ENCODE measurements at places on chromosomes 1 and 21.

DNA sequence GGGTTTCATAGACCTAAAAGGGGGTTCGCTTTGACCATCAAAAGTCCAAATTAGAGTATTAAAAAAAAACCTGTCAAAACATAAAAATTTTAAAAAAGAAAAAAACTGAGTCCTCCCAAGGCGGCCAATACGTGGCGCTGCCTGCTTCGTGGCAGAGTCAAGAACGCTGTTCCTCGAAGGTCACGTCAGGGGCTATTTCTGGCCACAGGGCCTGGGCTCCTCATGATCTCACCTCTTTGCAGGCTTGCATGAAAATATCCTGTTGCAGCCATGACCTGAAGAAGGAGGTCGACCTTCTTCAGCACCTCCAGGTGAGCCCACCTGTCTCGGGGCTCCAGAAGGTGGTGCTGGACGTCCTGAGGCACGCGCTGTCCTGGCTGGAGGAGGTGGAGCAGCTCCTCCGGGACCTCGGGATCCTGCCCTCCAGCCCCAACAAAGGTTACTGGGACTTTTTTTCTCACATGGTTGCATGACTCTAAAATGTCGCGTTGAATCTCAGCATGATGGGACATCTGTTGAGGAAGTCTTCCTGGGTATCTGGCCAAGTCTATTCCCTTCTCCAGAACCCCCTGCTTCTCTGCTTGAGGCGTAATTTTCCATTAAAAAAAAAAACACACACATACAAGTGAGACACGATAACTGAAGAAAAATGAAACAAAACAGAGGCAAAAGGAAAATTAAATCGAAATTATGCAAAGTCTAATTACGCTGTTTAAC is 80.4 kb upstream of the EFHD2 start:
- DNase-seq, result no peak

- no peak for DNase-seq
These were observed 80.9 kb downstream of the USP24 start for GRCh38 chr1:55134152-55134808.

- DNase-seq, result no peak
These were observed 492.6 kb downstream of the LMO4 start for GRCh38 chr1:87821335-87821697.

GRCh38 chr1:162772571-162773154 is 17.8 kb upstream of the HSD17B7 start:
- DNase-seq, result no peak

DNA sequence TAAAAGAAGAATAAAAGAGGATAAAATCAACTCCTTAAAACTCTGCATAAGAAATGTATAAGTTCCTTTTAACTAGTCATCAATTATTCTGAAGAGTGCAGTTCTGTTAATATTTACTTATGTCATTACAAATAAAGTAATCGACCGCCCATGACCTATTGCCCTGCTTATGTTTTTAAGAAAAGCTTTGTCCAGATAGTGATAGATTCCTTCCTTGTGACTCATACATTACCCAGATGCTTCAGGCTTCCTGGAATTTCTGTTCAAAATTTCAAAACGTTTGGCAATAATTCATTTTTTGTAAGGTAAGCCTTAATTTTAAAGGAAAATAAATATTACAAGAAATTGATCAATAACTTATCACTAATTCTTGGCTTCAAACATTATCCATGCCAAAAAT is 918.2 kb upstream of the ADGRL2 start:
- no peak for DNase-seq

DNA sequence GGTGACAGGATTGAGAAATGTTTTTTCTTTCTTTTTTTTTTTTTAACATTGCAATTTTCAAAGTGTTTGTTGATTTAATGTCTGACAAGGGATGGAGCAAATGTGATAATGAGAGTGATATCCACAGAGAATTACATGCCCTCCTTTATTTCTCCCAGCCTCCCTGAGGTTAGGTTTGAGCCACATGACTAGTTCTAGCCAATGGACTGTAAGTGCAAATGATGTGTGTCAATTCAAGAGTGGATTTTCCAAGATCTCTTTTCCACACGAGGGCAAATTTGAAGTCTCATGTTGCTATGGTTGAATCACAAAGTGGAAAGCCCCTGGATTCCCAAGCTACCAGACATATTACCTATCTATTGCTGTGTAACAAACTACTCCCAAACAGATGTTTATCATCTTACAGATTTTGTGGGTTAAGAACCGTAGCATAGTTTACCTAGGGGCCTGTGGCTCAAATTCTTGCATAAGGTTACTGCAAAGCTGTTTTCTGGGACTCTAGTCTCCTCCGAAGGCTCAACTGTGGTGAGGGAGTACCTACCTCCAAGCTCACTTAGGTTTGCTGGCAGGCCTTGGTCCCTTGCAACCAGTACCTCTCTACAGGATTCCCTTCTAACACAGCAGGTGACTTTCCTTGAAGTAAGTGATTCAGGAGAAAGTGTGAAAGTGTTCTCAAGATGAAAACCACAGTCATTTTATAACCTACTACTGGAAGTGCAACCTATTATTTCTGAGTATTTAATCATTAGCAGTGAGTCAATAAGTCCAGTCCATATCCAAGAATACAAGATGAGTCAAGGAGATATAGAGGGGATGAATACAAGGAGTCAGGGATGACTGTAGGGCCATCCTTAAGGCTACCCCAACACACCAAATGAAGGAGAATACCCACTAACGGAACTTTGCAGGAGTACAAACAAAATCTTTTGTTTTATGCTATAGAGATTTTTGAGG is 533.6 kb downstream of the PTPRC start:
- no peak for DNase-seq

DNA sequence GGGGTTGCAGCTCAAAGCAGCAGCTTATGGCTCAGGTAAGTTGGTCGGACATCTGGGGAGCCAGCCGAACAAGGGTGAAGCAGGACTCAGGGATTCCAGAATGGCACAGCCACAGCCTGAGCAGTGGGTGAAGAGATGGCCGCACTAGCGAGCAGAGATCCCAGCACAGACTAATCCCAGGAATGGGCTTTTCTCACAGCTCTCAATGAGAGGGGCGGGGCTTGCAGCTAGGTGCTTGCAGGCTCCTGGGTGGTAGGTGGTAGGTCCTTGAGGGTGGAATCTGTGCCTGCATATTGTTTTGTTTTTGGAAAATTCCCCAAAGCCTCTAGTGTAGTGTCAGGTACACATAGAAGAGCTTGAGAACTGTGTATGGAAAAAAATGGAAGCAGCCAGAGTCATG is 9.0 kb downstream of the KIAA0040 start:
- DNase-seq, result no peak

DNA sequence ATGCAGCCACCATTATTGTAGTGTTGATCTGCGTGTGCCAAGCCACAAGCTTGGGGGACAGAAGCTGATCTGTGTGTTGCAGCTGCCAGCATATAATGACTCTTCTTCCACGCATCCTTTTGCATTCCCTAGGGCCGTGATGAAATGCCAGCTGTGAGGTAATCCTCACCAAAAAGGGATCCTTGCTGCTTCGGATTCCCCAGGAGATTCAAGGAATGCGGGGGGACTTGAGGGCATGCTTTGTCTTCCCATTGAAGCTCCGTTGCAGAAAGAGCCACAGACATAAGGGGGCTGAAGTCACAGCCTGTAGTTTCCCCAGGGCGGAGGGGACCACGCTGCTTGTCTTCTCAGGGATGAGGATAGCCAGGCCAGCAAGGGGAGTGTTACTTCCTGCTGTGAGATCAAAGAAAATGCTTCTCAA is 281.6 kb upstream of the FMN2 start:
- DNase-seq, result peak; percentile 61

- DNase-seq, result no peak
These were observed 36.5 kb upstream of the SAMD13 start for GRCh38 chr1:84264961-84265360.

GRCh38 chr1:231091831-231092301 is 51.8 kb upstream of the FAM89A start:
- peak; percentile 66 for DNase-seq

DNA sequence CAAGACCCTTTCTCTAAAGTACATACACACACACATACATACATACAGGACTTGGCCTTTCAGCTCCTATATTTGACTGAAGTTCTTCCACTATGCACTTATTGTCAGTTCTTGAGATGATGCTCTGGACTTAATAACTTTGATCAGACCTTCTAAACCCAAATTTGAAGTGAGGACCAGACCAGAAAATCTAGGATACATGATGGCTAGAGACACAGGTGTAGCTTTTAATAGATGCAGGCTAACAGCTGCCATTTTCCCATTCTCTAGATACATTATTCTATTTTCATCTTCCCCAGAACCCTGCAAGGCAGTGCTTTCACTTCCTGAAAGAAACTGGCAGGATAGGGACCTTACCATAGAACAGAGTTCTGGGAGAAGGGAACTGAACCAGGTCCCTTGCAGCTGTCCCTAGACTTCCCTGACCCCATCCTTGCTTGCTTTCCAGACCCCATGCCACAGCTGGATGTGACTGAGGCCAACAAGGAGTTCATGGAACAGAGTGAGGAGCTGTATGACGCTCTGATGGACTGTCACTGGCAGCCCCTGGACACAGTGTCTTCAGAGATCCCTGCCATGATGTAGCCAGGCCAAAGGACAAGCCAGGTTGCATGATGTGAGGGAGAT is 14.9 kb upstream of the RAB42 start:
- no peak for DNase-seq

DNA sequence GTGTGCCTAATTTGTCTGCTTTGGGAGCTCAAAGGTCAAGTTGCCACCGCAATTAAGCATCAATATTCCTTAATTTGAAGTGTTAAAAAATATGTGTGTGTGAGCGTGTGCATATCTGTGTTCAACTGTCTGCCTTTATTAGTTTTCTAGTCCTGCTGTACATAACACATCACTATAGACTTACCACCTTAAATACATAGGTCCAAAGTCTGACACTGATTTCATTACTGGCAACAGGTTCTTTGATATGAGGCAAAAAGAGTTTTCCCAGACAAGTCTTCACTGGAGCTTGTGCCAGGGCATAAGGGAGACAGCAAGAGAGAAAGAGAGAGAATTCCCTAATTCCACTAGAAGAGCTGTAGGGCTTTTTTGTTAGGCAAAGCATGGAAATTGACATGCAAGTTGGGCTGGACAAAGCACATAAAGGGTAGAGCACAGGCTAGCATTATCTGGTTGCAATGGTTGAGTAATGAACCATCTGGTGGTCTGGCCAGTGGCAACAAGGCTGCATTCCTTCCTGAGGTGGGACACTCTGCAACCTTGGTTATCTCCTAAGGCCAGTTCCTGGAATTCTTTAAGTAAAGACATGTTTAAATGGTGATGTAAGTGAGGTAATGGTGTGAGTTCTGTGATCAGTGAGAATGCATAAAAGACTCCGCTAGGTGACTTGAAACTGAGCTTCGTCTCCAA is 457.2 kb upstream of the ADAMTS5 start:
- DNase-seq, result no peak

DNA sequence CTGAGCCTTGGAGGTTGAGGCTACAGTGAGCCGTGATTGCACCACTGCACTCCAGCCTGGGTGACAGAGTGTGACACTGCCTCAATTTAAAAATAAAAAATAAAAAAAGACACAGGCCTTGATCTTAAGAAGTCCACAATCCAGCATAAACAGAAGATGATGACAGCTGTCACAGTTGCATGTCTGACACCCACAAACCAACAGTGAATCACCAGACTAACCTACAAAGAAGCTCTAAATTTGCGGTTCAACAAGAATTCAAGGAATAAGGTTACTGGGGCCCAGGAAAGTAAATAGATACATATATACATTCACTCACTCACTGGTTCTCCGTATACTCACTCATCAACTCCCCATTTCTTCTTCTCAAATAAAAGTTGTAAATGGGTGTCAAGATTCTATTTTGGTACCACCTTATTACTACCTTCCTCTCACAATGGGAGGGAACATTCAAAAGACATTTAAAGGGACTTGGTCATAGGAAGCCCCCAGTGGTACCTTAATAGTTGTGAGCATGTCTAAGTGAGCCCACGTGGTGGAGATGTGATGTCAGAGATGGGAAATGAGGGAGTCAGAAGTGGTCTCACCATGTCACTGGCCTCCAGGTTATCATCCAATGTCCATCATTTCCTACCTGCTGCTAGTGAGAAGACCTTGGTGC is 66.9 kb upstream of the PRDX6 start:
- DNase-seq, result no peak

GRCh38 chr1:161209790-161210409 is 5.2 kb upstream of the FCER1G start:
- DNase-seq, result peak; percentile 81

DNA sequence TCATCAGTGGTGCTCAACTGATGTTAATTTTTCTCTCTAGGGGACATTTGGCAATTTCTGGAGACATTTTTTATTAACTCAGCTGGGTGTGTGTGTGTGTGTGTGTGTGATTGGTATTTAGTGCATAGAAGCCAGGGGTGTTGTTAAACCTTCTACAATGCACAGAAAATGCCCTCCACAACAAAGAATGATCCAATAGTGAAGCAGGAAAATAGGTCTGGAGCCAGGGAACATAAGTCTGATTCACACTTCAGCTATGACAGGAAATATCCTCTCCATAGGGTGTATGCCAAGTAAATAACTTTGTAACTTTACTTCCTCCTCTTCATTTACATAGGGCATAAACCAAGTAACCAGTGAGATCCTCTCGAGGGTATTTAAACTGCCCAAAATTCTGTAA is 25.1 kb upstream of the TMEM61 start:
- no peak for DNase-seq

DNA sequence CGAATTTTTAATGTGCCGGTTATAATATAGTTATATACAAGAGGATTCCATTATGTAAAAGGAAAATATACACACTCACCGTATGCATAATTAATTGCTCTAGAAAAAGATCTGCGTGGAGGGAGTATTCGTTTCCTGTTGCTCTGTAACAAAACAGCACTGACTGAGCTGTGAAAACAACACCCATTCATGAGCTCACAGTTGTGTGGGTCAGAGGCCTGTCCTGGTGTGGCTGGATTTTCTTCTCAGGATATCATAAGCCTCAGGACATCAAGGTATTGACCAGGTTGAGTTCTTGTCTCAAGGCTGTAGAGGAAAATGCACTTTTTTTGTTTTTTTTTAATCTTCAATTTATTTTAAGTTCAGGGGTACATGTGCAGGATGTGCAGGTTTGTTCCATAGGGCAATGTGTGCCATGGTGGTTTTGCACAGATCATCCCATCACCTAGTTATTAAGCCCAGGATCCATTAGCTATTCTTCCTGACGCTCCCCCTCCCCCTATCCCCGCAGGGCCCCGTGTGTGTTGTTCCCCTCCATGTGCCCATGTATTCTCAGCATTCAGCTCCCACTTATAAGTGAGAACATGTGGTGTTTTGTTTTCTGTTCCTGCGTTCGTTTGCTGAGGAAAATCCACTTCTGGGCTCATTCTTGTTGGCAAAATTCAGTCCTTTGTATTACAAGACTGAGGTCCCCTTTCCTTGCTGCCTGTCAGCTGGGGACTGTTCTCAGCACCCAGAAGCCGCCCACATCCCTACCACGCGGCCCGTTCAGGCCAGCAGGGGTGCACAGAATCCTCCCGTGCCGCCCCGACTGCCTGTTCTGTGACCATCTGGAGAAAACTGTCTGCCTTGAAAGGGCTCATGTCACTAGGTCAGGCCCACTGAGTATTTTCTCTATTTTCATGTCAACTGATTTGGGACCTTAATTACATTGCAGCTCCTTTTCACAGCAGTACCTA is 87.4 kb upstream of the ERRFI1 start:
- DNase-seq, result no peak

Data from ecto neural progenitor cell (in vitro differentiated cells).